Suprapubic skin (tissue), 4 donors: ENCODE measurements at places on chromosomes 16 and 17. TPM values are rescaled to one million over a fixed set of nuclear protein-coding genes. Genes with fewer than 3 reads are reported as not detected.

GRCh38 chr16:19153876-19154275 lies 14.2 kb upstream of the SYT17 start:
- H3K27me3 ChIP-seq: no peaks in the 10 kb centered on the region
- no peak for DNase-seq
- no peak overlapping the region for H3K4me3 ChIP-seq
- H3K36me3 ChIP-seq: no peaks in the 10 kb centered on the region
- no peaks in the 10 kb centered on the region for H3K4me1 ChIP-seq
- H3K27ac ChIP-seq: no peak overlapping the region

Gene MYH1
- not detected for total RNA-seq

Gene MYH13
- total RNA-seq: not detected

Gene C17orf50
- not detected for total RNA-seq

Gene KRT24
- total RNA-seq: not detected

Gene TMC7
- total RNA-seq: 2.7 TPM

DNA sequence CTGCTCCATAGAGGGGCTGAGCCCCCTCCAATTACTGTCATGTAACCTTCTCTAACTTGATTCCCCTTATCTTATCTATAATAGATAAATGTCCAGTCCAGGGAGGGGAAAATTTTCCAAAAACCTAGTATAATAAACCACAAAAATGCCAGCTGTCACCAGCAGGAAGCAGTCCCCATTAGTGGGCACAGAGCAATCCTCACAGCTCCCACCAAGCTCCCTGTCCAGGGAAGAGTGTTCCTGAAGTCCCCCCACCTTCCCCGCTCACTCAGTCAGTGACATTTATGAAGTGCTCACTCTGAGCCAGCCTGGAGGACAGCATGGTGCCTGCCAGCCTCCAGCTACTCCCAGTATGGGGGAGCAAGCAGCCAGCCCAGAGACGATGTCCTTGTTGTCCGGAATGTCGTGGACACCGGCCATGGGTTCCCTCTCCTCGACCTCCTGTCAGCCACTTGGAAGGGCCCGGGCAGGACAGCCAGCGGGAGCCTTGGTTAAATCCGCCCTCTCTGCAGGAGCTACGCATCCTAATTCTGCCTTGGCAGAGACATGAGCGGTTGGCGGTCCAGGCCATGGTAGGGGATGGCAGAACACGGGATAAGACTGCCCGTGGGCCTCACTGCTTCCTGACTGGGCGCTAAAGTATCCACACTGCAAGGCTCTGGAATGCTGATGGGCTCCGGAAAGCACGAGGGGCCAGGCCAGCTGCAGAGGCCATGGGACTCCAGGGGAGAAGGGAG lies 102.0 kb upstream of the CDH5 start:
- no peaks in the 10 kb centered on the region for H3K36me3 ChIP-seq
- no peaks in the 10 kb centered on the region for H3K27me3 ChIP-seq
- no peak overlapping the region for H3K27ac ChIP-seq
- H3K4me3 ChIP-seq: no peak overlapping the region
- peaks cover 46% of the 10 kb centered on the region for H3K4me1 ChIP-seq
